Trophoblast cell (in vitro differentiated cells and primary cell): ENCODE measurements at places on chromosomes 1 and 21.
A peak's percentile ranks its signal among the peaks of the same experiment; 100 is the strongest.

DNA sequence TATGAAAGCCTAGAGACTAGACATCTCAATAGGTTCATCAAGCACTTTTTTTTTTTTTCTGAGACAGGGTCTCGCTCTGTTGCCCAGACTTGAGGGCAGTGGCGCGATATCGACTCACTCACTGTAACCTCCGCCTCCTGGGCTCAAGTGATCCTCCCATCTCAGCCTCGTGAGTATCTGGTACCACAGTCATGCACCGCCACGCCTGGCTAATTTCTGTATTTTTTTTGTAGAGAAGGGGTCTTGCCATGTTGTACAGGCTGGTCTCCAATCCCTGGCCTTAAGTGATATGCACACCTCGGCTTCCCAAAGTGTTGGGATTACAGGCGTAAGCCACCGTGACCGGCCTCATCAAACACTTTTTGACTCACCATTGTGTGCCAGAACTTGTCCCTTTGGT lies 613 bp upstream of the GPATCH4 start:
- no peak overlapping the region for H3K4me3 ChIP-seq
- peaks cover 14% of the 10 kb centered on the region for H3K36me3 ChIP-seq
- DNase-seq = no peak
- peaks cover 10% of the 10 kb centered on the region for H3K4me1 ChIP-seq
- H3K27me3 ChIP-seq = no peaks in the 10 kb centered on the region
- no peak overlapping the region for H3K27ac ChIP-seq

GRCh38 chr1:187465441-187465840 lies 636.7 kb downstream of the PLA2G4A start:
- no peak overlapping the region for H3K4me3 ChIP-seq
- H3K36me3 ChIP-seq = no peaks in the 10 kb centered on the region
- H3K4me1 ChIP-seq = no peaks in the 10 kb centered on the region
- no peaks in the 10 kb centered on the region for H3K27me3 ChIP-seq

DNA sequence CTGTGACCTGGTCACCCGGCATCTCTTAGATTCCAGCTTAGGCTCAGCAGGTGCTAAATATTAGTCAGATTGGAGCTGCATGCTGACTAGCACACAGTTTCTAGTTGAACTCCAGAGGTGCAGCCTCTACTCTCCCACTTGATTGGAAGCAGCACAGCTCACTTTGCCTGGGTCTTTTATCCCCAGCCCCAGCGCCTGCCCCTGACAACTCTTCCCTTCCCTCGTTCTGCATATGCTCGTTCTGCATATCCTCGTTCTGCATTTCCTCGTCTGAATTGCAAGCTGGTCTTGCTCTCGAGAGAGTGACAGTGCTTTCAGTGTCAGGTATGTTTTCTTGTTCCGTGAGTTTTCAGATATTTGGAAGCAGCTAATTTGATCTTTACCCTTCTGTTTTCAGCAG lies 11.7 kb downstream of the COL18A1 start:
- no peak overlapping the region for H3K4me3 ChIP-seq
- no peaks in the 10 kb centered on the region for H3K27me3 ChIP-seq
- DNase-seq = no peak
- H3K36me3 ChIP-seq = peaks cover 31% of the 10 kb centered on the region
- peaks cover 21% of the 10 kb centered on the region for H3K4me1 ChIP-seq
- no peak overlapping the region for H3K27ac ChIP-seq

DNA sequence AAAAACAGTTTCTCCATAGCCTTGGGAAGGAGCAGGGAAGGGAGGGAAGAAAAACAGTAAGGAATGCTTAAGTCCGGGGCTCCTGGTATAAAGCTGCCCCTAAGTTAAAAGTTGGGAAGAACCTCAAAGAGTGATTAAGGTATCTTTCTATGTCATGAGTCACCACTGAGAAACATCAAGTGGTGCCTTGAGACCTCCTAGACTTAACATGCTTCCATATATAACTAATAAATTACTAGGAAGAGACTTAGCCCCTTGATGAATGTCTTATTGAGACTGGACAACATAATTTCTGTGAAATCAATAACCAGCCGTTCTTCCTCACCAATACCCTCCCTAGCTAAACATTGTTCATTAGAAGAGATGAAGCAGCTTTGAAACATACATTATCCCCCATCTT lies 121.8 kb upstream of the SLC44A3 start:
- H3K4me3 ChIP-seq = no peak overlapping the region
- no peak overlapping the region for H3K27ac ChIP-seq
- no peaks in the 10 kb centered on the region for H3K27me3 ChIP-seq
- H3K36me3 ChIP-seq = no peaks in the 10 kb centered on the region
- peaks cover 5% of the 10 kb centered on the region for H3K4me1 ChIP-seq

DNA sequence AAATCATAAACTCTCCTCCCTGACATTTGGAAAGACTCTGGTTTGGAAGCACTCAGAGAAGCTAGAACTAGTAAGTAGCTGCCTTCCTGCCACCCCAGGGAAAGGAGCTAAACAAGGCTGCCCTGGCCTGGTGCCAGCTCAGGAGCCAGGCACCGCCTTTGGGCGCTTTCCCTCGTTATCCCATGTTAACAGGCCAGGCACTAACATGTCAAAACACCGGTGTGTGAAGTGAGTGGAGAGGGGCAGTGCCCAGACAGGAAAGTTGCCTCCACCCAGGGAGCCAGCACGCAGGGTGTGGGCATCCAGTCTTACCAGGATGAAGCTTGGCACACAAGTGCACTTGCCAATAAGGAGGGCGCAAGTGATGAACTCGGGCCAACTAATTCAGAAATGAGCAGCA lies 346.8 kb downstream of the RRAGC start:
- H3K27ac ChIP-seq = no peak overlapping the region
- H3K4me3 ChIP-seq = no peak overlapping the region
- no peaks in the 10 kb centered on the region for H3K27me3 ChIP-seq

GRCh38 chr1:21251773-21252471 lies 38.3 kb downstream of the ECE1 start:
- peaks cover 6% of the 10 kb centered on the region for H3K4me1 ChIP-seq
- no peak overlapping the region for H3K4me3 ChIP-seq
- H3K36me3 ChIP-seq = peaks cover 3% of the 10 kb centered on the region

DNA sequence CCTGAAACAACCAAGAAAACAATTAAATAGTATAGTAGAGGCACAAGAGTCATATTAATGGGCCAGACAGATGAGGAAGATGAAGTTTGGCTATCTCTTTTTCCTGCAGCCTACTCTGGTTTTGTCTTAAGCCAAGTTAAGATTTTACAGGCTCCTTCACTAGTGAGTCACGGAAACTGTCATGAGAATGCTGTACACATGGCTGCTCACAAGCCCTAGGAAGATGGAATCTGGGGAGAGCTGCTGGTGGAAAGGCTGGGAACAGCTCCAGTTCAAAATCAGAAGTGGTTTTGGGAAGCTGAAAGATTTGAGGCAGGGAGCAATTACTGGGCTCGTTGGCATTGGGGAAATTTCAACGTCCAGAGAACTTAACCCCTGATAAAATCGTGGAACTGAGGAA lies 46.4 kb upstream of the S1PR1 start:
- no peaks in the 10 kb centered on the region for H3K27me3 ChIP-seq
- no peaks in the 10 kb centered on the region for H3K4me1 ChIP-seq
- no peak overlapping the region for H3K4me3 ChIP-seq
- no peaks in the 10 kb centered on the region for H3K36me3 ChIP-seq
- no peak overlapping the region for H3K27ac ChIP-seq

DNA sequence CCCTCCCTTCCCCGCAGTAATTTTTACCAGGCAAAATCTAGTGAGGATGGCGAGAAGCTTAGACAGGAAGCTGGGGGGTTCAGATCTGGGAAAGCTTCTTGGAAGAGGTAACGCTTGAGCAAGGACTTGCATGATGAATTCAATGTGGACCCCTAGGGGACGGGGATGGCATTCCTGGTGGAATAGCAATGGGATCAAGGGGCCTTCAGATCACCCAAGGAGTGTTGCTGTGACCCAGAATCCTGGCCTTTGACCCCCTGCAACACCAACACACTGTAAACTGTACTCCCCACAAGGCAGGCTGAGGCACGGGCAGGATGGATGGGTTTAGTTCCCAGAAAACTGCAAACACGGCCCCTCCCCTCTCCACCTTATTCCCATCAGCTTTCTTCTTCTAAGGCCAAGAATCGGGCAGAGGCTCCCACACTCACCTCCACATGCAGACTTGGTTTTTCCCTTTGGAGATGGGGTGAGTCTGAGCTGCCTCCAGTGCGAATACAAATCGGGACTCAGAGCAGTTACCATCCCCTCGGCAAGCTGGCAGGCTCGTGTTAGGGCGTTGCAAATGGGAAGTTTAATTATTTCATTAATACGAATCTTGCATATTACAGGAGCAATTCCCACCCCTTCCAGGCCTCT lies 20.1 kb downstream of the DISP3 start:
- H3K4me3 ChIP-seq = no peak overlapping the region
- no peak for DNase-seq
- H3K27ac ChIP-seq = no peak overlapping the region
- H3K36me3 ChIP-seq = no peaks in the 10 kb centered on the region
- H3K27me3 ChIP-seq = no peaks in the 10 kb centered on the region

DNA sequence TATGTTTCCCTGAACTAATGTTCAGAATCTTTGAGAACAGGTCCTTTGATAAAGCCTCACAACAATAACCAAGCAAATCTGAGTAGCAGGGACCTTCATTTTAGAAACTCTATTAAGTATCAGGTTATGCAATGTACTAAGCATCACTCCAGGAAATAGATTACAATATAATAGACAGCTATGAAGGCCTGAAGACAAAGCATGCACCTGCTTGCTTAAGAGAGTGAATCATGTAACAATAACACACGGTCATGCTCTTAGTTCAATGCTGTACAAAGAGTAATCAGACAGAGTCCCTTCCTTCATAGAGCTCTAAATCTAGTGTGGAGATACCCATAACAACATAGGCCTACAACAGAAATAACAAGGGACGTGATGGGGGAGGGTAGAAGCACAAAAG lies 8.1 kb upstream of the CMPK1 start:
- no peaks in the 10 kb centered on the region for H3K36me3 ChIP-seq
- no peaks in the 10 kb centered on the region for H3K4me1 ChIP-seq
- H3K4me3 ChIP-seq = no peak overlapping the region
- H3K27ac ChIP-seq = no peak overlapping the region

- H3K27ac ChIP-seq = no peak overlapping the region
- no peaks in the 10 kb centered on the region for H3K36me3 ChIP-seq
- no peak overlapping the region for H3K4me3 ChIP-seq
- H3K27me3 ChIP-seq = no peaks in the 10 kb centered on the region
- H3K4me1 ChIP-seq = no peaks in the 10 kb centered on the region
These were observed 399.5 kb downstream of the MATN1 start for GRCh38 chr1:30323841-30324240.

GRCh38 chr1:40739455-40740008 lies 44.1 kb upstream of the KCNQ4 start:
- H3K27ac ChIP-seq = no peak overlapping the region
- H3K4me1 ChIP-seq = peaks cover 2% of the 10 kb centered on the region
- peaks cover 17% of the 10 kb centered on the region for H3K36me3 ChIP-seq
- no peak for DNase-seq
- H3K27me3 ChIP-seq = no peaks in the 10 kb centered on the region
- H3K4me3 ChIP-seq = no peak overlapping the region

DNA sequence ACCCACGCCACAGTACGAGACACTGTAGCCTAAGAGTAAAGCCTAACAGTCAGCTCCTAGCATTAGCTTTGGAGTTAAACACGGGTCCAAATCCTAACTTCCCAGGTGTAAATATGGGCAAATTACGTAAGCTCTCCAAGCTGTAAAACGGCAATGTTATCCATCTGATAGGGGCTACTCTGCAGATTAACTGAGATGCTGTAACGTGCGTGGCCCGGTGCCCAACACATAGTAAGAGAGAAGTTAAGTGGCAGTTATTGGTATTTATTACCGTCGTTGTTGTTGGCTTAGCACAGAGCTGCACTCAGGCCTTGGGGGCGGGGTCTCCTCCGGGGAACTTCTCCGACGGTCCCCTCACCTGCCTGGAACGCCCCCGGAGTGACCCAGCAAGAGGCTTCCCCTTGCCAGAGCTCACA lies 457 bp downstream of the TRAPPC3 start:
- H3K4me1 ChIP-seq = peaks cover 15% of the 10 kb centered on the region
- no peaks in the 10 kb centered on the region for H3K36me3 ChIP-seq
- H3K4me3 ChIP-seq = peak overlapping the region; percentile 88
- no peaks in the 10 kb centered on the region for H3K27me3 ChIP-seq
